ENCODE measurements at places on chromosomes 16 and 17.

DNA sequence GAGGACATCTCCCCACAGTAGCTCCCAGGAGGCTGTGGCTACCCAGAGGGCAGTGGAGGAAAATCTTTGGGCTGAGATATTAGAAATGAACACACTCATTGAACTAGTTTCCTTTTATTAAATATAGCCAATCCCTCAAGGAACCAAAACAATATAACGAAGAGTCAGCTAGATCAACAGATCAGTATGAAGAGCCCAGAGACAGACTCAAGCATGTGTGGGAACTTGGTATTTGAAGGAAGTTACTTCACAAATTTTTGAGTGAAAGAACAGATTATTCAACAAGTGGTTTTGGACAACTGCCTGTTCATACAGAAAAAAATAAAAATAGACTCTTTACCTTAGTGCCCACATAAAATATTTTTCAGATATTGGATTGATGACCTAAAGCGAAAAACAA lies 183.6 kb upstream of the PMFBP1 start:
- no peak for DNase-seq

GRCh38 chr16:83402967-83403366 lies 404.8 kb upstream of the HSBP1 start:
- DNase-seq: no peak

DNA sequence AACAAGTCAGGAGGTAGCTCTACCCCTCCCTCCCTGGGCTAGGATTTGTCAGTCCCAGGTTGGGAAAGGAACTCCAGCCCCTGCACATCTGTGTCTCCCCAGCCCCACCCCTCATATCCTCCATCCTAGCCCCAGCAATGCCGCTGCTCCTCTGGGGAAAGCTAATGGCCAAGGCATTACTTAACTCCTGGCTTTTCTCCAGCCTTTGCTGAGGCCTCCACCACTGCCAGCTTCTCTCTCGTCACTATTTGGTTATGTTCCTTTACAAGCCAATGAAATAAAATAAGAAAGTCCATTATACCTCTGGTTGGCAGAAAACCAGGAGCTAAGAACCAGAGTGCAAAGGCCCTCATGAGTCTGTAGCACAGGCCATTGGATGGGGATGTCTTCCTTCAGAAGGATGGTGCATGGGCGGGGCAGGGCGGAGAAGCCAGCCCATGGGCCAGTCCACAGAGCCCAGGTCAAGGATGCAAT lies 171.0 kb downstream of the CCDC182 start:
- DNase-seq: no peak

GRCh38 chr16:53898993-53899392 lies 195.0 kb downstream of the FTO start:
- no peak for DNase-seq

DNA sequence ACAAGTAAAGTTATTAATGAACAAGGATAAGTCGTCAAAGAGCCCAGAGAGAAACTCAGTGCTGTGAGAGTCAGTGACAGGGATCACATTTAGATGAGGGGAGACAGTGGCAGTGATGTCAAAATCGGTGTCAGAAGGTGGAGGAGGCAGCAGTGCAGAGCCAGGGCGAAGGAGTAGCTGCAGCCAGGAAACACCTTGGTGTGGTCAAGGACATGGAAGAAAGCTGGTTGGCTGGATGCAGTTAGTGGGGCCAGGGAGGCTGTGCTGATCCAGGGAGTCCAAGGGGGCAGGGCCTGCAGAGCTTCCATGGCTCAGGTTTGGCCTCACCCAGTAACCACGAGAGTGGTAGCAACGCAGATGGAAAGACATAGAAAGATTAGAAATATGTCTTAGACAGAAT lies 50.7 kb upstream of the ADORA2B start:
- DNase-seq: no peak

DNA sequence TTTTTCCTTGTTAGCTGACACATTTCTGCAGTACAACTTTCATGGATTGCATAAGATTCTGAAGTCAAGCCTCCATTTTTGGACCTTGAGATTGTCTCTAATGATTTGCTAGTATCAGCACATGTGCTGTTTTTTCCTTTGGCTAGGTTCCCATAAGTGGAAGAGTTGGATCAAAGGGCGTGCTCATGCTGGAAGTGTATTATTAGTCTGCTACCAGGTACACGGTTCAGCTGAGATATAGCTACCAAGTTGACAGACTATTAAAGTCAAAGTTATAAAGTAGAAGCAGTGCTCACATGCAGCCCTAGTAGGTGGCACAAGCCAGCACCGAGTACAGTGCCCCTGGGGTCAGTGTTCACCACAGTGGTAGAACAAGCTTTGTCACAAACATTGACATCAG lies 3.2 kb downstream of the FAHD1 start:
- DNase-seq: no peak

- no peak for DNase-seq
Measured at GRCh38 chr16:68306633-68307032, 4.1 kb downstream of the SLC7A6OS start.

- no peak for DNase-seq
Measured at GRCh38 chr17:55664287-55664686, 58.4 kb downstream of the TMEM100 start.

GRCh38 chr17:50256826-50257618 lies 17.2 kb upstream of the TMEM92 start:
- DNase-seq: no peak

DNA sequence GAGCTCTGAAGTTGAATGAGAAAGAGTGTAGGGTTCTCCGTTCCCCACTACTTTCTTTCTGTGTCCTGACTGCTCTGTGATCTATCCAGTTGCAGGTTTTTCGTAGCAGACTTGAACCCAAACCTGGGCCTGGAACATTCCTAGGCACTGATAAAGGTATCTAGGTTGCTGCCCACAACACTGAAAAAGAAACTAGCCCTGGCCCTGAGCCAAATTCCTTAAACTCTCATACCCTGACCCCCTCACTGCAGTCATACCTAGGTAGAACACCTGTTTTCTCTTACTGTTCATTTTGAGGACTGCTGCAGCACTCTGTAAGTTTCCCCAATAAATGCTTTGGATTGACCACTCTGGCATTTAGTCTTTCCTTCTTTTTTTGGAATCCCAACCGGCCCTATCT lies 5.4 kb downstream of the HYDIN start:
- DNase-seq: no peak

DNA sequence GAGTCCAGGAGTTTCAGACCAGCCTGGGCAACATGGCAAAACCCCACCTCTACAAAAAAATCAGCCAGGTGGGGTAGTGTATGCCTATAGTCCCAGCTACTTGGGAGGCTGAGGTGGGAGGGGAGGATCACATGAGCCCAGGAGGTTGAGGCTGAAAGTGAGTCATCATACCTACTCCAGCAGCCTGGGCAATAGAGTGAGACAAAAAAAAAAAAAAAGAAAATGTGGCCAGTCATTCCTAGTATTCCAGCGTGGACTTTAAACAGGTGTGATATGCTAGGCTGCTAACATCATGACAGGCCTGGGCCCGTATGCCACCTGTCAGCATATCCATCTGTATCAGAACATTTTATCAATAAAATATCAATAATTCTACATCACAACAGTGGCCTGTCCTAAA lies 143.3 kb downstream of the AATF start:
- DNase-seq: no peak

- no peak for DNase-seq
Measured at GRCh38 chr17:47905221-47905733, 9.2 kb downstream of the SP2 start.

DNA sequence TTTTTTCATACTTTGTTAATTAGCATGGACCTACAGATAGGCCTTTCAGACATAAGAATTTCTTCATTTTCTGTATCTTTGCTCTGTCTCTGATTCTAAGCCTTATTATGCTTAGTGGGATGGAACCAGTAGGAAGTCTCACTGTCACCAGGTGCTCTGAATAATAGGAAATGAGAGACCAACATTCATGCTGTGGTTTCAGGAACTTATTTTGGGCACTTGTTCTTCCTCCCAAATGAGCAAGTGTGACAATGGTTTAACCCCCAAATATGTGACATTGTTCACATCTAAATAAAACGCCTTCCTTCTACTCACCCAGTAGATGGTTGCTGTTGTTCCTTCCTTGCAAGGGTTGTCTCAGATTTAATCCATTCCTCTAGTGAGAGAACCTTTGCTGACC lies 100.2 kb downstream of the SYCE1L start:
- no peak for DNase-seq

GRCh38 chr16:1351582-1352362 lies at the start of the genes GNPTG and TSR3:
Gene GNPTG, plus strand, starts transcription at chr16:1351931. Its CDS starts 35 bp downstream, at chr16:1351966.
Gene TSR3, minus strand, starts transcription at chr16:1351878. Its CDS starts 74 bp downstream, at chr16:1351804.
- DNase-seq: peak; percentile 75

DNA sequence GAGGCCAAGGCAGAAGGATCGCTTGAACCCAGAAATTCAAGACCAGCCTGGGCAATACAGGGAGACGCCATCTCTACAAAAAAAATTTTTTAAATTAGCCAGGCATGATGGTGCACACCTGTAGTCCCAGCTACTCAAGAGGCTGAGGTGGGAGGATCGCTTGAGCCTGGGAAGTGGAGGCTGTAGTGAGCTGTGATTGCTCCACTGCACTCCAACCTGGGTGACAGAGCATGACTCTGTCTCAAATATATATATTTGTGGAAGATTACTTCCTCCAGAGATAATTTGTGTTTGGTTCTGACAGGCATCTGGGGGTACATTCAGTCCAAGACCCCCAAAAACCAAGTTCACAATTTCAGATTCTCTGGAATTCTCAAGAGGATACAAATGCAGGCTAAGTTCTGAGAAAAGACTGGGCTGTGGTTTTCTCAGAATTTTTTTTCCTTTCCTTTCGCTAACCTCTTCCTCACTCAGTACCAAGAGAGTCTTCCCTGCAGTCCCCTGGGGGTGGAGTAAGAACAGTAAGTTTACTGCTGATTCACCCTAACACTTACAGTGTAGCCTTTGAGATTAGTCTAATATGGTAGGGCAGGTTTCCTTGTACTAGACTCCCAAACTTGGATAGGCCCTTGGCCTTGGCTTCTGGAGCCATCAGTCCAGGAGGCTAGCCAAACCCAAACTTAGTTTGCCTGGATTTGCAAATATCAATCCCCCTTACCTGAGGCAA lies 15.1 kb downstream of the GSDMB start:
- DNase-seq: no peak

DNA sequence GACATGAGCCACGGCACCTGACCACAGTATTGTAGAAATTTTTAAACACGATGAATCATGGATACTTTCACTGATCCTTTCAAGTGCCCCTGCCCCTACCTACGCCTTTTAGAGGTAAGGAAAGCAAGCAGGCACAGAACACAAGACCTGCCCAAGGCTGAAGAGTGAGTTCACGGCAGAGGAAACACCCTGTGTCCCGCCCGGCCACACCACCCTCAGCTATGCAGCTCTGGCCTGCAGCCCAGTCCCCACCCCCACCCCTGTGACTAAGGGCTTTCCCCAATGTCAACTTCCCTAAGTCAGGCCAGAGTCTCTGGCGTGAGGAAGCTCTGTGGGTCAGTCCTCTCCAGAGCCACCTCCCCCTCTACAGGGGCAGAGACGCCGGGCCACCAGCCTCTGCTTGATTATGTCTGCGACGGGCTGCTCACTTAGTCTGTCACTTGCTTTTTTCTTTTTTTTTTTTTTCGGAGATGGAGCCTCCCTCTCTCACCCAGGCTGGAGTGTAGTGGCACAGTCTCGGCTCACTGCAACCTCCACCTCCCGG lies 8.4 kb downstream of the SLC16A5 start:
- DNase-seq: no peak

DNA sequence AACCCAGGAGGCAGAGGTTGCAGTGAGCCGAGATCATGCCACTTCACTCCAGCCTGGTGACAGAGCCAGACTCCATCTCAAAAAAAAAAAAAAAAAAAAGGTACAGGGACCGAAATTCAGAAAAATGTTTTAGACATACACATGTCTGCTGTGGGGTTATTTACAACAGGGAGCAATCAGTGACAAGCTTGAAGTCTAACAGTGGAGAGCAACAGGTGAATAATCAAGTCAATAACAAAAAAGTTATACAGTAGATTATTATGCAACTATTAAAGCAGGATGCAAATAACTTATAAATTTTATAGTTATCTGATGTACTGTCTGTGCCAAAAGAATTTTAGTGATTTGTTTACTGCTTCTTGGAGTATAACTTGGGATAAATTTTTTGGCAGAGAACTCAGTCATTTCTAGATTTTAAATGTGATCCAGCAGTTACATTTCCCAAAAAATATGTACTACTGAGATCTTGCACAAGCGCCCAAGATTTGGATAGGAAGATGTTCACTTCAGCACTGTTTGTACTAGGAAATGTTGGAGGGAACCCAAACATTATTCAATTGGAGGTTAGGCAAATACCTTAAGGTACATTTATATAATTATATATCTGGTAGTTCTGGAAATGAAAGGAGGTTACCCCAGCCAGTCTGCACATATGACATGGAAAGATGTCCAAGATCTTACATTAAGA lies 34.1 kb downstream of the EEF2K start:
- DNase-seq: no peak

DNA sequence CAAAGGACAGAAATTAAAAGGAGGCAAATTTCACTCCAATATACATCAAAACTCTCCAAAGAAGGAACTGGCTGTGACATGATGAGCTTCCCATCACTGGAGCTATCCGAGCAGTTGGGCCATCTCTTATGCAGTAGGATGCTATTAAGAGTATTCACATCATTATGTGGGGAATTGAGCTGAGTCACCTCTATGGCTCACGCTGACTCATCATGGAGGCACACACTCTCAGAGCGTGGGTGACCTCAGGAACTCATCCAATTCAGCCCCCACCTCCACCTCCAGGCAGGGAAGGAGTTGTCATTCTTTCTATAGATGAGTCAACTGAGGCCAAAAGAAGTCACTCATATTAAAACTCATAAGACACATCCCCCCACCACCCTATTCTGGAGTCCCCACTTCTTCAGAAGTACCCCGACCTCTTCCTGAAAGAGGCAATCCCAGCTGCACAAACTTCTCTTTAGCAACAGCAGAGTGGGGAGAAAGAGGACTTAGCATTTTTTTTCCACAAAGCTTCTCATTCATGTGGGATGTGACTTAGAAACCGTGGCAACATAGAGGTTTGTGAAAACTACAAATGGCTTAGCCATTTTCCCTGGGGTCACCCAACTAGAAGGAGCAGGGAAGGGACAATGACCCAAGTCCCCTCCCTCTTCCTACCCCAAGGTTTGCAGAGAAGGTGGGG lies 32.5 kb downstream of the ABCC12 start:
- no peak for DNase-seq

DNA sequence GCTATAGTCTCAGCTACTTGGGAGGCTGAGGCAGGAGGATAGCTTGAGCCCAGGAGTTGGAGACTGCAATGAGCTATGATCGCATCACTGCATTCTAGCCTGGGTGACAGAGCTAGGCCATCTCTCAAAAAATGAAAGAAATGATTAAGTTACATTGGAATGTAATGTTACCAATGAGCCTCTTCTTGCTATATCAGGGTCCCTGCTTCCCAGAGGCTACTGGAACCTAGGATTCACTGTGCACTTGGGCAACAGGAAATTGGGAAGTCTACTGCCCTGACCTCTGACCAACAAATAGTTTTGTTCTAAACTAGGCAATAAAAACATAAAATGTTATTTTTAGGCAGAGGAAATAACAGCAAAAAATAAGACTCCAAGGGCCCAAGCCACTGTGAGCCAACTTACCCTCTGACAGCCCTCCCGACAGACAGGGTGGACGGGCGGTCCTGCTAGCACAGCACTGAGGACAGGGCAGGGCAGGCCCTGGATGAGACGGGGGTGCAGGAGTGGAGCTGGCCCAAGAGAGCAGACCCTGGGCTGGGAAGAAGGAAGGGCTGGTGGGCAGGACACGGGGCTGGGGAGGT lies 27.5 kb downstream of the NSMCE1 start:
- DNase-seq: no peak

Measured in stimulated activated CD4-positive, alpha-beta T cell treated with anti-CD3 and anti-CD28 coated beads, Interleukin-1b, Interleukin-23, amount 100 ng/mL, for 1 hour (primary cell).